SW480 (cell line): ENCODE measurements at places on chromosomes 12 and 14.
A peak's percentile ranks its signal among the peaks of the same experiment; 100 is the strongest.

DNA sequence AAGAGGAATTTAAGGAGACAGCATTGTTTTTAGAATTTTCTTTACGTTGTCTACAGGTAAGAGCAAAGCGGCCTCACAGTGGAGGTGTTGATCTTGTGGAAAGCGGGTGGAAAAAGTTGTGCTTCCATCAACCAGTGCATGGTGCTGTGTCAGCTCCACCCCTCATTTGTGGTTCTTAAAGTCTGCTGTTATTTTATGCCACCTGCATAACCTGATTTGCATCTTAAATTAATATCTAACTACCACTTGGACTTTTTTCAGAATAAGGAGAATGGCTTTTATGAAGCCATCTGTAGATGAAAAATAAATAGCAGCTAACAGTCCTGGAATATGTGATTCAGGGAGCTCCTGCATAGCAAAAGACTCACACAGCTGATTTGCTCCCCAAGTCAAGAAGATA, 135.1 kb downstream of the SNAPC1 start:
- no peak for DNase-seq

- no peak for DNase-seq
Observed at GRCh38 chr12:122413516-122414404, 8.7 kb downstream of the CLIP1 start.

DNA sequence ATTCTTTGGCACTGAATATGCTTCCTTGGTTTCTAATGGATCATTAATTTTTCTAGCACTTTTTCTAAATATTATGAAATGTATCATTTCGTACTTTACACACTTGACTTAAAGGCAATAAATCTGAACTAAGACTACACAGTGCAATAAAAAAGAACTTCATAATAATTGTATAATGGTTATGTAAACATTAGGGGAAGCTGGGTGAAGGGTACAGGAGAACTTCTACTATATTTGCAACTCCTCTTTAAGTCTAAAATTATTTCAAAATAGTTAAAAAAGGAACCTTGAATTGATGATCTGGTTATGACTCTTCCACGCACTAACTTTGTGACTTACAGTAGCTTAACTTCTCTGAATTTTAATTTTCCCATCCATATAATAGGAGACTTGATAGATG, 5.1 kb upstream of the NOVA1 start:
- DNase-seq: no peak

DNA sequence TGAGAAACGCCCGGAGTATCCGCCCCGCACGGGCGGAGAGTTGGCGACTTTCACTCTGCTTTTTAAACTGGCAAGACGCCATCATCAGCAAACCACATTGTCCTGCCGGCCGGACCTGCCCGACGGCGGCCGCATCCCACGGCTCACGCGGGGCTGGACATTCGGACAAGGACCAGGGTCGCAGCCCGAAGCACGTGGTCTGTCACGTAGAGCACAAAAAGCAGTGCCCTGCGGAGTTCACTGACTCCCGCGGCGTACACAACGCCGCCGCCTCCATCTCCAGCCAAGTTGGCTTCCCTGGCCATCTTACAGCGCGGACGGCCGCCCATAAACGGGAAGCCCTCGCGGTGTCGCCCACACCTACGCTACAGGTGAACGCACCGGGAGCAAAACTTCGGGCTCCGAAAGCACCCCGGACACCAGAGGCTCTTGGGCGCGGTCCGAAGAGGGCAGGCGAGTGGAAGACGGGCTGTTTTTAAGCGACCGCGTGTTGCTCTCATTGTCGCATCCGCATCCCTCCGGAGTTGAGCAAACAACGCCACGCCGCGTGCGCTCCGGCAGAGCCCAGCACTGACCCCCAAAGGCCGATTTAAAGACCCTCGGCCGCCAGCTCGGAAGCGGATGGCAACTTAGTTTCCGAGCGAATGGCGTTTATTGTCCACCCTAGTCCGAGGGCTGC, 966 bp downstream of the SINHCAF start:
- peak; percentile 68 for DNase-seq

DNA sequence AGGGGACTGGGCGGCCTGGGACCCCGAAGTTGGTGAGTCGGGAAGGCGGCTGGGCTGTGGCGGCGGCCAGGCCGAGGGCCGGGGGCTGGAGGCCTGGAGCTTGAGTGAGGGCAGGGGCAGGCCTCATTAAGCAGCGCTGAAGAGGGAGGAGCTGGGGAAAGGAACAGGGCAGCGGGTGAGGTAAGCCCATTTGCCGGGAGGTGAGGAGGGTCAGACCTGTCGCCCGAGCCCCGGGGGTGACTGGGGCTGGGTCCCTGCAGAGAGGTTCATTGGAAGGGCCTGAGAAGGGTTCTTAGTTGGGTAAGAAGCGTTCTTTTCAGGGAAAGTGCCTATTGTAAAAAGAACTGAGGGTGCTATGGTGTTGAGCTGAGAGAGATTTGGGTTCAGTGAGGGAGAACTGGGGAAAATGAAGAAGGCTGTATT, 441 bp downstream of the RAB5B start:
- DNase-seq: peak; percentile 48
